ENCODE measurements at places on chromosomes 13 and 19.

DNA sequence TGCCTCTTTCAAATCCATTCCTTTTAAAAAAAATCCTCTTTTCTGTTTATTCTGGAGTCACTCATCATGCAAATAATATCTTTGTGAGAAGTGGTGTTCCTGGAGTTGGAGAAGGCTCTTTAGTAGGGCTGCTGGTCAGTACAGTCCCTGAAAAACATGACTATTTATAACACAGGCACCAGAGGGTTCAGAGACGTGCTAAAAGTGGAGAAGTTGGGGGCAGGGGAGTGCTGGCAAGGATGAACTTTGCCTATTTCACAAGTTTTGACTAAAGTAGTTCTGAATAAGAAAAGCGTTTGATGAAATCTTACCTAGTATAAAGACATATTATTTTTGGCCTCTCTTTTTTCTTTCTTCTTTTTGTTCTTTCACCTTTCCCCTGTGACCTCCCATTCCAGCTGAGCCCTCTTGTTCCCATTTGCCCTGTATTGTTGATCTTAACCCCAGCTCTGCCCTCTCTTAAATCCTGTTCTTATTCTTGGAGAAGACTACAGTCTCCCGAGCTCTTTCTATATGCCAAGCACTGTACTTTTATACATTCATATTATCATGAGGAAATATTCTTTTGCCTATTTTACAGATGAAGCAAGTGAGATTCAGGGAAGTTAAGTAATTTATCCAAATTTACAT is 129.1 kb downstream of the TM9SF2 start:
- DNase-seq: no peak

GRCh38 chr19:14507704-14508542 is 10.3 kb downstream of the DNAJB1 start:
- no peak for DNase-seq

DNA sequence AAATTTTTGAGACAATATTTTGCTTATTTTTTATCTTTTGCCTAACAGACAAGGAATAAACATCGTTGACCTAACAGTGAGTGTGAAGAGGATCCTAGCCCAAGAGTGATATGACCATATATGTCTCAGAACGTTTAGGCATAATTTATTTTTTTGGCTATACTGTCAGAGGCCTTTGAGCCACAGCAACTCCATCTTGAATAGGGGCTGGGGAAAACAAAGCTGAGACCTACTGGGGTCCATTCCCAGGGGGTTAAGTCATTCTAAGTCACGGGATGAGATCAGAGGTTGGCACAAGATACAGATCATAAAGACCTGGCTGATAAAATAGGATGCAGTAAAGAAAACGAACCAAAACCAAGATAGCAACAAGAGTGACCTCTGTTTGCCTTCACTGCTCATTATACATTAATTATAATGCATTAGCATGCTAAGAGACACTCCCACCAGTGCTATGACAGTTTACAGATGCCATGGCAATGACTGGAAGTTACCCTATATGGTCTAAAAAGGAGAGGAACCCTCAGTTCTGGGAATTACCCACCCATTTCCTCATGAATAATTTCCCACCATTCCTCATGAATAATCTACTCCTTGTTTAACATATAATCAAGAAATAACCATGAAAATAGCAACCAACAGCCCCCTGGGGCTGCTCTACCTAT is 510.9 kb upstream of the PCDH9 start:
- no peak for DNase-seq

DNA sequence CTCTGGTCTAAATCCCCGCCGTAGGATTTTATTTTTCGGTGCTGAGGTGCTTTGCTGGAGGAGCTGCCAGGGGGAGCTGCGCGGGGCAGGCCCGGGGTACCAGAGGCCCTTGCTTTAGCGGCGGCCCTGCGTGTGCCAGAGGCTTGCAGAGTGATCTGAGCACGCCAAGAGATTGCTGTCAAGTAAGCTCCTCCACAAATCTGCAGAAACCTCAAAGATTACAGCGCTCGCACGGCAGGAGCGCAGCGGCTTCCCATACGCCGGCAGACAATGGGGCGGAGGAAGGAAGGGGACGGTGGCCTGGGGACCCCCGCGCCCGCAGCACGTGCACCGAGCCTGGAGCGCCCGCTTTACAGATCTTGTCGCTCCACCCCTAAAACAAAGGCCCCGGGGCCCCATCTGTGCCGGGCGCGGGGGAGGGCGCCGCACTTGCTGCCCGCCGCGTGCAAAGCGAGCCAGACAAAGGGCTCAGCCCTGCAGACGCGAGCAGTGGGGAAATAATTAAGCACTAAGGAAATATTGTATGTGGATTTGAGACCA is 9.1 kb upstream of the C19orf12 start:
- peak; percentile 59 for DNase-seq

- DNase-seq: no peak
These were observed 15.4 kb upstream of the RAB20 start for GRCh38 chr13:110576736-110577476.

GRCh38 chr13:112003396-112003795 is 63.6 kb upstream of the SOX1 start:
- no peak for DNase-seq

DNA sequence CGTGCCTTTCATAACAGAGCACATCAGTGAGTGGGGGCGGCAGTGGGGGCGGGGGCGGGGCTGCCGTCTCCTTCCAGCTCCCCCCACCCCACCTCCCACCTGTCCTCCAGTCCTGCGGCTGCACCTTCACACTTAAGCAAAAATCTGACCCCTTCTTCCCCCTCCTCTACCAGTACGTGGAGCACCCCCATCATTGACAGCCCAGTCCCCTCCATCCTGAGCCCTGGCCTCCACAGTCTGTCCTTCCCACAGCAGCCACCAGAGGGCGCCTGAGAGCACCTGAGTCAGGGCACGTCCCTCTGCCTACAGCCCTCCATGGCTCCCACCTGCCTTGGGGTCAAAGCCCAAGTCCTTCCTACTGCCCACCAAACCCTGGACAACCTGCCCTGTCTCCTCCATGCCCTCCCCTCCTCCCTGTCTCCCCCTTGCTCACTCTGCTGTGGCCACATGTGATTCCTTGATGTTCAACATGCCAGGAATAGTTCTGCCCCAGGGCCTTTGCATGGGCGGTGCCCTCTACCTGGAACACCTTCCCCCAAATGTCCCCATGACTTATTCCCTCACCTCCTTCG is 4.0 kb downstream of the EBI3 start:
- peak; percentile 77 for DNase-seq

DNA sequence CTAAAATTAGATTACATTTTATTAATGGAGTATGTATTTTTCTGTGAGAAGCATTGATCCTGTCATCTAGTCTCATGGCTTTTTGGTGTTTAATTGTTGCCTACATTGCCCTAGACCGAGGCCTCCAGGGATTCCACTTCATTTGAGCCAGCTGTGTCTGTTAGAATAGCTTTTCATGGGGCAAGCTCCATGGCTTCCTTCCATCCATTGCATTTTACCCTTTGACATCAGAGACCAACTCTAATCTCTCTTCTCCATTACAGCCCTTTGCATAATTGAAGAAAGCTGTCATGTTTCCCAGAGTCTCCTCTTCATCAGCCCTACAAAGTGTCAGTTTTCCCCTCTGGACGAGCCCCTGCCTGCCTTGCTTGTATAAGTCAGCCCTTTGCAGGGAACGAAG is 70.6 kb downstream of the MTUS2 start:
- DNase-seq: no peak

DNA sequence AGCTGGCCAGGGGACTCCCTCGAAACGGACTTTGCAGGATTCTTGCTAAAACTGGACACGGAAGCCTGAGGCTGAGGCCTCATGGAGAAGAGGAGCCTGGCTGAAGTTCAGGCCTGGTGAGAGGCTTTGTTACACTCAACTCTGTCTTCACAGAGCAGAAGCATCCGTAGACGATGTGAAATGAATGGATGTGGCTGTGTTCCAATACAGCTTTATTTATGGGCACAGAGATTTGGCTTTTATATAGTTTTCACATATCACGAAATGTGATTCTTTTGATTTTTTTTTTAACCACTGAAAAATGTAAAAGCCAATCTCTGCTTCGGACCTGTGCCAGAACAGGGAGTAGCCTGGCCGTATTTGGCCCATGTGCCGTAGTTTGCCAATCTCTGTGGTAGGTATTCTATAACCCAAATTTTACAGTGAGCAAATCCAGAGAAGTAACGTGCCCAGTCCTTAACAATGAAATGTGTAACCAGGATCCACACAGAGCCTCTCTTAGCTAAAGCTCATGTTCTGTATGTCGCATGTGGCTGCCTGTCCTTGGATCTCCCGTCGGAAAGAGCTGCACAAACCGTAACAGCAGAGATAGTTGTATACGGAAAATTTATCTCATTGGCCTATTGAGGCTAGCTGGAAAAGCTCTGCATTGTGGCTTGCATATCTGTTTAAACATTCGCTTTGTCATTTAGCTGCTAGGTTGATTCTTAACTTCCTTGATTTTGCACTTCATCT is 171.6 kb upstream of the RNF113B start:
- DNase-seq: no peak

DNA sequence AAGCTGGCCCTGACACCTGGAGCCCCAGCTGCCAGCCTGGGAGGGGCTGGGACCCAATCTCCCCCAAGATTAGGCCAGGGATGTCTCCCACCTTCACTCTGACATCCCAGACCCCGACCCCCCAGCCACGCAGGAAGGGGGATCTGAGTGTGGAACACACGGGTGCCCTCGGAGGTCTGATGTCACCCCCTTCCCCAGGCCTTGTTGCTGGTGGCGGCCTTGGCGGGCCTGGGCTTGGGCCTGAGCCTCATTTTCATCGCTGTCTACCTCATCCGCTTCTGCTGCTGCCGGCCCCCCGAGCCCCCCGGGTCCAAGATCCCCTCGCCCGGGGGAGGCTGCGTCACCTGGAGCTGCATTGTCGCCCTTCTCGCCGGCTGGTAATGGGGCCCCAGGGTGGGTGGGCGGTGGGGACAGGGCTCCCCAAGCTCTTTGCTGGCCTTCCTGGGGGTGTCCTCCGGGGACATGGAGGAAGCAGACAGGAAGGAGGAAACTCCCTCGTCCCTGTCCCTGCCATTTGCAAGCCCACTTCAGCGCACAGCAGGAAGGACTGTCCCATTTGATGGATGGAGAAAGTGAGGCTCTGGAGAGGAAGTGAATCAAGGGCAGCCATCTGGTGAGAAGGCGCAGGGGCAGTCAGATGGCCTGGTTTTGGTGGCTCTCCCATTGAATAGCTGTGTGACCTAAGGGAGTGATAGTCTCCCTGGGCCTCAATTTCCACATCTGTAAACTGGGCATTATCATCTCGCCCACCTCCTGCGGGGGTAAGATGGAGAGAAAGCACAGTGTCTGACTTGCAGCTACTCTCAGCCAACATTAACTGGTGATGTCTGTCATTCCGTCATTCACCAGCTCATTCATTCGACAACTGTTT is 3.9 kb downstream of the TTYH1 start:
- no peak for DNase-seq

- DNase-seq: no peak
These were observed 847.2 kb upstream of the GPC6 start for GRCh38 chr13:92379371-92379770.

GRCh38 chr13:66210677-66211076 is 1019.5 kb downstream of the PCDH9 start:
- no peak for DNase-seq

DNA sequence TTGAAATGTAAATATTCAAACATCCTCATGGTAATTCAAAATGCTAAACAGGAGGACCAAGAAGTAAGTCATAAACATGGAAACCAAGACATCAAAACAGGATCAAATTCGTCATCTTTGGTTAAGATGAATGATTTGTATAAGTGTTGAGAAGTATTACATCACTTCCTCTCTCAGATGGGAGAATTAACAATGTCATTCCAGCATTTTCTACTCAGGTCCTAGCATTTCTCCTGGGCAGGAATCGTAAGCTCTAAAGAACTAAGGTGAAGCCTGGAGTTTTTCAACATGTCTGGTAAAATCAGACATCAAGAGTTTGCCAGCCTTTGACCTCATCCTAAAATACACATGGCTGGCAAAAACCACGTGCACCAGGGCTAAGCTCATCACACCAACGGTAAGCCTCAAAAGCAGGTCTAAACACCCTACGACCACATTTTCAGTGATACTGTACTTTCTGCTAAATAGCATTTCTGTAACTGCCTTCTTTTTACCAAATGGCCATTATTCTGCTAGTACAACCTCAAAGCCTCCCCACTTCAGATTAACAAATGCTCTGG is 24.8 kb downstream of the RANBP3 start:
- no peak for DNase-seq

GRCh38 chr19:52492994-52493470 is 34.4 kb upstream of the ZNF808 start:
- DNase-seq: peak; percentile 67

DNA sequence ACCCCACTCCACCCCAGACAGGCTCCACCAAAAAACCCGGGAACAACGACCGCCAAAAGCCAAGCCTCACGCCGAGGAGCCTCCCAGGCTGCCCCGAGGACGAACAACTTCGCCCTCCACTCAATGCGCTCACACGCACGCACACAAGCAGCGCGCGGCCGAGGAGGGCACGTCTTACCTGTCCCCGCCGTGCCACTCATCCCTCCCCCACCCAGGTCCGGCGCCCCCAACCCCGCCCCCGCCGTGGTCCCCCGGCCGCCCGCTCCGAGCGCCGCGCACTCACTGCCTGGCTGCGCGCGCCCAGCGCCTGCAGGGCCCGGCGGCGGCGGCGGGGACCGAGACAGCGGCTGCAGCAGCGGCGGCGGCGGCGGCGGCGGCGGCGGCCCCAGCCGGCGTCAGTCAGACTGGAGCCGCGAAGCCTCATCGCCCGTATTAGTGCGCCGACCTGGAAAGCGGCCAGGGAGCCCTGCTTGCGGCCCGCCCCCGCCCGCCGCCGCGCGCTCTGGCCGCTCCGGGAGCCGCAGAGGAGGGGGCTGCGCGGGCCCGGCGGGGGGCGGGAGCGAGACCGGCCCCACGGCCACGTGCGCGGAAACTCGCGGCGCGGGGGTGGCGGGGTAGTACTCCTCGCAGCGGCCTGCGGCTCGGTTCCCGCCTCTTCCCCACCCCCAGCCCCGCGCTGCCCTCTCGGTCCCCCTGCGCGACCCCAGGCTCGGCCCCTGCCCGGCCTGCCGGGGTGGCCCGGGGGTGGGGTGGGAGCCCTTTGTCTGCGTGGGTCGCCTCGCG is at the start of gene SMAD9:
TSS of gene SMAD9 (minus strand) at position 406 of the 783 bp plus-strand sequence. CDS start 40,549 bp downstream, outside the sequence.
- peak; percentile 78 for DNase-seq

DNA sequence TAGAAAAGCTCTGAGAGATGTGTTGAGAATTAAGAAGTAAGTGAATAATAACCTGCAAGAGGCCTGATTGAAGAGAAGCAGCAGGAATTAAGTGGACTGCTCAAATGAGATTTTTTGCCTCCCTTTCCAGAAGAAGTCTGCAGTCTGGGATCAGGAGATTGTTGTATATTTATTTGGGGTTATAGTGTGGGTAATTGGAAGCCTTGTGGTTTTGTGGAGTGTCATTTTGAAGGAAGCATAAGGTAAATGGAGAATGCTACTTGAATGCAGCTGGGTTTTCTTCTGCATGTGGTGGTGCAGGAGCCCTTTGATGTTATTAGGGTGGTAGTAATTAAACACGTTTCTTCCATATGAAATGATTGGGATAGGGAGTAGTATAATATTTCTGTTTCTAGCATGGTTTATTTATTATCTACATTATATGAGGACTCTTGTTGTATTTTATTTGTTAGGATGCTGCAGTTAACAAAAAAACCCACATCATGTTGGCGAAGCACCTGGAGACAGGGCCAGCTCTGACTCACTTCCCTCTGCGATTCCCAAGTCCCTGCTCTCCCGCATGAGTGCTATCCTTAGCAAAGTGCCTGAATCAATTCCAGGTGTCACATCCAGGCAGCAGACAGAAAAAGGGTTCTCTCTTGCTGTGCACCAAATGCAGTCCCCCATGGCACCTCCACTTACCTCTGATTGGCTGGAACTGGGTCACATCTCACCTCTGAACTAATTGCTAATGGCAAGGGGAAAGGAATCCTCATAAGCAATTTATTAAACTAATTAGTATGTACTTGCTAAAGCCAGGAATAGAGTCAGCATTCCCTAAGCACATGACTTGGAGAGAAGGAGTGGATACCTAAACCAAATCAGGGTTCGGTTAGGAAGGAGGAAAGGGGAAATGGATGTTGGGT is 54.8 kb downstream of the DGKH start:
- DNase-seq: no peak

Measured in iPS-NIHi11 (cell line).